Keratinocyte (primary cell): ENCODE measurements at places on chromosomes 3 and 15.

GRCh38 chr15:34280193-34280592, 55.4 kb downstream of the EMC4 start:
- DNase-seq = no peak

DNA sequence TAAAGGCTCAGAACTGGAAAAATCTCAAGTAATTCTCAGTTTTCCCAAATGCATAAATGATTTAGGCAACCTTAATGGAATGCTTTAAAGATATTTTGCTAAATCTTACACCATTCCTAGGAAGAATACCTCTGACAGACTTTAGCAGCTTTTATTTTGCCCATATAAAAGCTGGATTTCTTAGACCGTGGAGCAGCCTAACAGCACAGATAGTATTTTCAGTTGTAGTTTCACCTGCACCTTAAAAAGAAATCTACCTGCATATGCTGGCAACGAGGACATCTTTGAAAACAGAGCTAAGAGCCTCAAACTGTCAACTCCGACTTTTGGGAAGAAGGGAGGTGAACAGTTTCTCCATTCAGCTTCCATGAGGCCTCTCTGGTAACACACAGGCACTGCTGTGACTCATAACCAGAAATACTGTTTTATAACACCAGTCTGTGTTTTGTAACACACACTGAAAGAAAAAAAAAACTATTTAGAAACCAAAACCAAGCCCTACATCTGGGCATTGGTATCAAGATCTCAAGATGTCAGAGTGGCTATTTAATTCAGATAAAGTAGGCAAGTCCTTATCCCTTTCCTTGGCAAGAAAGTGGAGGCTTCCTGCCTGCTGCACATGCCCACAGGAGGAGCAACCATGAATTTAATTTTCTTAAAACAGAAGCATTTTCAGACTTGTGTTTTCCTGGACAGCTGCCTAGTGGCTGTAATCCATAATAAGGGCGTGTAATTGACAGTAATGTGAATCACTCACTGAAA, 181.5 kb upstream of the ICE2 start:
- DNase-seq = no peak

GRCh38 chr15:32998182-32998581, 196.3 kb downstream of the FMN1 start:
- no peak for DNase-seq

DNA sequence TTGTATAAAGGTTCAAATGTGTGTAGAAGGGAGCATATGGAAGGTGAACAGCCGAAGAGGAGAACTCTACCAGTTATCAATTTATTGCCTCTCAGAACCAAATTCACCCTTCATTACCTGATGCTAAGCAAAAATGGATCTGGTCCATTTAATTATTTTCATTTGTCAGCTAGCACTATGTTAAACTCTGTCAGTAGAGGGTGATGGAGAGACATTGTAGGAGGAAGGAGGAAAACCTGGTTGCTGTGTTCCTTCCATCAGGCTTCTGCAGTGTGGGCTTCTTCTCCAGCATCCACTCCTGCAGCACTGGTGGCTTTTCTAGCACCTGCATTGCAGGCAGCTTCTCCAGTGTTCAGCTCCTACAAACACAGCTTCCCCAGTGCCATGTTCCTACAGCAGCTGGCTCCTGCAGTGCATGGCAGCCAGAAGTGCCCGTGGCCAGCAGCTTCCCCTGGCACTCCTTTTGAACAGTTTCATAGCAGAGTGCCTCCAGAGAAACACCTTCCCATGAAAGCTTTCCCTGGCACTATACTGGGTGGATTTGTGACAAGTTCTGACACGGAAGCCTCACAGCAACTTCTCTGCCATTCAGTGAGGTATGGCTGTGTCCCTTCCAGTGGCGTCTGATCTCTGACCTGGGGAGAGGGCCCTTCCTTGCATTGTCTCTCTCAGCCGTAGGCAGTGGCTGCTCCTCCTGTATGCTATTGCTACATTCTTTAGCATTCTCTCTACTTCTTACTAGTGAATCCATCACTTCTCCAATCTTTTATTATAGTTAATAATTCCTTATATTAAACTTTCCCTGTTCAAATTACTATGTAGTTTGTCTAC, 14.6 kb upstream of the IL17RD start:
- DNase-seq = no peak

- DNase-seq = no peak
These were observed 10.5 kb downstream of the LTF start for GRCh38 chr3:46454209-46454595.

GRCh38 chr3:54197509-54197908, 75.2 kb downstream of the CACNA2D3 start:
- no peak for DNase-seq

DNA sequence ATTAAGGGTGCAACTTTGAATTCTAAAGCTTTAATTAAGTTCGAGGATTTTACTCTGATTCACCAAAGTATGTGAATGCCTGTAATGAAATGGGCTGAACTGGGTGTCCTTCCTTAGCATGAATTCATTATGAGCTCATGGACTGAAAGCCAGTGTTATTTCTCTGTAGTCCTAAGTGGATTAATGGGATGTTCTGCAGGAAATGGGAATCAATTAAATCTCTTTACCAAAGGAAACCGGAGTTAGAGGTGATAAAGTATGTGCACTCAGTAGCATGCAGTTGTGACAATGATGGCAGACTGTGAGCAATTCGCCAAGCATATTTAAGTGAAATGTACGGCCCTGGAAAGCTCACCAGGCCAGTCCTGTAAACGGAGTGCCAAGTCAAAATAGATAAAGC, 138.7 kb downstream of the CHL1 start:
- DNase-seq = no peak

DNA sequence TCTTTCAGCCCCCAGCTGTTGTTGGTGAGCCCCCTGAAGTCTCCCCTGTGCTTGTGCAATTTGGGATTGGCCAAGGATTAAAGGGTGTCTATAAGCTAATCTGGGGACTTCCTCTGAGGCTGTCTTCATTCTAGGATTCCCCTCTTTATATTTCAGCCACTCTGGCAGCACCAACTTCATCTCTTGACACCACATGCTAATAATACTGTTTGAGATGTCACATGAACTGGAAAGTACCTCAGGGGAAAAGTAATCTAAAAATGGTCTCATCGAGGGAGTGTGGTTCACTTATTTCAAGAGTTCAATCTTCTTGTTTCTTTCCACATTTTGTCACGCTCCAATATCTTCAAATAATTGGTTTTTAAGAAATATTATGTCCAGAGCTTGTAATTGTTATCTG, 279.2 kb upstream of the TMC3 start:
- no peak for DNase-seq

DNA sequence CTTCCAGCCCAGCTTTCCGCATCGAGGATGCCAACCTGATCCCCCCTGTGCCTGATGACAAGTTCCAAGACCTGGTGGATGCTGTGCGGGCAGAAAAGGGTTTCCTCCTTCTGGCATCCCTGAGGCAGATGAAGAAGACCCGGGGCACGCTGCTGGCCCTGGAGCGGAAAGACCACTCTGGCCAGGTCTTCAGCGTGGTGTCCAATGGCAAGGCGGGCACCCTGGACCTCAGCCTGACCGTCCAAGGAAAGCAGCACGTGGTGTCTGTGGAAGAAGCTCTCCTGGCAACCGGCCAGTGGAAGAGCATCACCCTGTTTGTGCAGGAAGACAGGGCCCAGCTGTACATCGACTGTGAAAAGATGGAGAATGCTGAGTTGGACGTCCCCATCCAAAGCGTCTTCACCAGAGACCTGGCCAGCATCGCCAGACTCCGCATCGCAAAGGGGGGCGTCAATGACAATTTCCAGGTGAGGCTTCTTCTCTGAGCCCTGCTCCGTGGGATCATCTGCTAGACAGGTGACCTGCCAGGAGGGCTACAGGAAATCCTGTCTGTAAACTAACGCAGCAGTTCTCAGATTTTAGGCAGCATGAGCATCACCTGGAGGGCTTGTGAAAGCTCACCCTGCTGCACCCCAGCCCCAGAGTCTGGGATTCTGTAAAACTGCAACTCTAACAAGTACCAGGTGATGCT, 1.6 kb downstream of the THBS1 start:
- peak; percentile 38 for DNase-seq
